ENCODE measurements at places on chromosomes 4 and X. TPM values are rescaled to one million over a fixed set of nuclear protein-coding genes. Genes with fewer than 3 reads are reported as not detected.

GAGE12F gene
- polyA plus RNA-seq = not detected

WAS gene
- 0.18 TPM for polyA plus RNA-seq

NWD2 gene
- polyA plus RNA-seq = not detected

CT45A10 gene
- not detected for polyA plus RNA-seq

RBM46 gene
- not detected for polyA plus RNA-seq

MGAT4D gene
- not detected for polyA plus RNA-seq

UBA6 gene
- 33.3 TPM for polyA plus RNA-seq

LRIT3 gene
- polyA plus RNA-seq = 0.04 TPM

C4orf36 gene
- 0.63 TPM for polyA plus RNA-seq

FAM149A gene
- polyA plus RNA-seq = not detected

Measured in HepG2 (cell line).